ENCODE measurements at places on chromosomes 2 and 18.

- DNase-seq = no peak
These were observed 466.1 kb upstream of the MC4R start for GRCh38 chr18:60838677-60839076.

- no peak for DNase-seq
These were observed 47.3 kb downstream of the CTAGE1 start for GRCh38 chr18:22370414-22370813.

DNA sequence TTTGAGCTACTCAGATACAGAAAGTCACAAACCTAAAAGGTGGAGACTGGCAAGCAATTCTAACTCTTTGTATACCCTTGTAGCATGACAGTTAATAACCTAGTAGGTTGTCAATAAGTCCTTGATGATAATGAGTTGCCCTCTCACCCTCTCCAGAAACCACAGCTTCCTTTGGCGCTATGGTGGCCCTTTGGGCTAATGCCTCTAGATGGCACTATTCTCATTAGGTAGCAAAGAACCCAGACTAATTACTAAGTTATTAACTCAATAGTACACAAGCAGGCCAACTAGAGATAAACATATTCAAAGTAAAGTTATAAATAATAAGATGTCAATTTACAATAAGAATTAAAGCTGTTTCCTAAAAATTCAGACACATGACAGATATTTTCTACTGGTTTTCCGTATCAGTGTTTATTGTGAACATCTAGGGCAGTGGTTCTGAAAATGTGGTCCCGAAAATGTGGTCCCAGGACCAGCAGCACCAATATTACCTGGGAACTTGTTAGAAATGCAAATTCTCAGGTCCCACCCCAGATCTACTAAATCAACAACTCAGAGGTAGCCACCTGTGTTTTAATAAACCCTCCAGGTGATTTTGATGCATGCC lies 41.1 kb downstream of the LDAH start:
- peak; percentile 12 for DNase-seq

- DNase-seq = no peak
These were observed 5.6 kb downstream of the DSC1 start for GRCh38 chr18:31156821-31157763.

DNA sequence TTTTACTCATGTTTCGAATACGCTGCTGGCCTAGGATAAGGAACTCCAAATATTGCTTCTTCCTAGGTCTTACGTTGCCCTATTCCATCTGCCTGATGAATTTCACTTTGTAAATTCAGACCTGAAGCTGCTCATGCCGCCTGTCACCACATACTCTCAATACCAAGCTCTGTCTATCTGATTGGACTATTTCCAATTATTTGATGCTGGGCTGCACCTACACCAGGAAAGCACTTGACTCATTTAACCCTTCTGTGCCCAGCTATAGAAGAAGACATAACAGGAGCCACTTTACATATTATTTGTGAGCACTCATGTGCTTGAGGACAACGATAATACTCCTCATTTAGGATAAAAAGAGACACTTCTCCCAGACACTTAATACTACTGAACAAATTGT lies 1293.9 kb upstream of the LRRTM1 start:
- DNase-seq = no peak

- DNase-seq = no peak
These were observed 83.1 kb downstream of the HS6ST1 start for GRCh38 chr2:128235581-128235980.

DNA sequence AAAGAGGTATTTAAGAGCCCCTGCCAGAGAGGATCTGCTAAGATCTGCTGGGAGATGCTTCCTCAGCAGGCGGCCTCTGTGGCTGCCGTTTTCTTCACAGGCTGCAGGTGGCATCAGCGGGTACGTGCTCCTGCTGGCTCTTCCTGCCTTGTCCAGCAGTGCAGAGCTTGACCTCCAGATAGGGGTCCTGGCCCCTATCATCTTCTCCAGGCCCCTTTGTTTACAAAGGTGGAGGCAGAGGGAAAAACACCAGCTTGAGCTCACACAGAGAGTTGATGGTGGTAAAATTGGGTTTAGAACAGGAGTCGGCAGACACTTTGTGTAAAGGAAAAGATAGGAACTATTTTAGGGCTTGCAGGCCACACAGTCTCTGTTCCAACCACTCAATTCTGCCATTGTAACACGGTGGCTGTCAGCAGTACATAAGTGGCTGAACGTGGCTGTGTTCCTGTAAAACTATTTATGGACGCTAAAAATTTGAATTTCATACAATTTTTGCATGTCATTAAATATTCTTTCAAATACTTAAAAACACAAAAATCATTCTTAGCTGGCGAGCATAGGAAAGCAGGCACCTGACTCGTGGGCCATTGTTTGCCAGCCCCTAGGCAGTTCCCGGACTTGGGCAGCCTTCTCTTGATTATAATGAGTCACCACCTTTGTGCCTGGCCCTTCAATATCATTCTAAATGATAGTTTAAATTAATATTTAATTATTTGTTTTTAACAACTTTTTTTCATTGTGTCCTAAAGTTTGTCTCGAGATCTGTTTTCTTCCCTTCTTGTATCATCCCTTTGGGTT lies 98.2 kb upstream of the B3GNT7 start:
- peak; percentile 50 for DNase-seq

DNA sequence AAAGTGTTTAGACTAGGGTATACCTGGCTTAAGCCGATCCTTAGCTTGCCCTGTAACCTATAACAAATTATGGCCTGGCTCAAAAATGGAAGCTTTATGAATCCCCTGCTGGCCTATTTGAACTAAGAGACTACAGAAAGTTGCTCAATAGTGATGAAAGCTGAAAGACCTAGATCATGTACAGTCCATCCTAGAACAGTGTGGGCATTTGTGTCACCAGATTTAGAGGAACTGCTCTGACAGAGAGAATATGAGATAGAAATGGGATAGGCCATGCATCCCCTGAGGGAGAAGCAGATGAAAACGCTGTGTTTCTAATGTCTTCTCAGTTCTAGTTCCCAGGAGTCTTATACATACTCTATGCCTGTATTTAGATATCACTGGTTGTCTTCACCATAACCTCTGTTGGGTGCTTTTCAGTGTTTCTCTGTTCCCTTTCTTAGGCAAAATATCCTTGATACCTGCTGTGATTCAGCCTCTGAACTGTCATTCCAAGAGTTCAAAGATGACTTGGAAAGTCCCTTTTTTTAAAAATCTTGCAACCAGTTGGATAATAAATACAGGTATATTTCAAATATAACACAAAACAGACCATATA lies 246.9 kb upstream of the SLC39A10 start:
- DNase-seq = peak; percentile 34

DNA sequence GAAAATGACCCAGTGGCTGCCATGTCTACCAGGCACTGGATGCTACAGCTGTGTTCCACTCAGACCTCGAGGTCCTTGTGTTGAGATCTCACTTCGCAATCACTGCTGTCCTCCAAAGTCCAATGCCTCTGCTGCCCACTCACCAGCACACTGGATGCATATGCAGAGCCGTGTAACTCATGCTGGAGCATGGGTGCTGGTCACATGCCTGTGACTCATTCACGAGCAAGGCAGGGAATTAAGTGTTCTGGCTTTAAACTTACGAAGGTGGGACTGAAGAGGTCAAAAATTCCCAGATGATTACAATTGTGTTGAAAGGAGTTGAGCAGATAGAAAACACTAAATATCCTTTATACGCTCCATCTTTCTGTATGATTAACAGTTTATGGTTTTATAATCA lies 417.5 kb downstream of the NUP35 start:
- no peak for DNase-seq

DNA sequence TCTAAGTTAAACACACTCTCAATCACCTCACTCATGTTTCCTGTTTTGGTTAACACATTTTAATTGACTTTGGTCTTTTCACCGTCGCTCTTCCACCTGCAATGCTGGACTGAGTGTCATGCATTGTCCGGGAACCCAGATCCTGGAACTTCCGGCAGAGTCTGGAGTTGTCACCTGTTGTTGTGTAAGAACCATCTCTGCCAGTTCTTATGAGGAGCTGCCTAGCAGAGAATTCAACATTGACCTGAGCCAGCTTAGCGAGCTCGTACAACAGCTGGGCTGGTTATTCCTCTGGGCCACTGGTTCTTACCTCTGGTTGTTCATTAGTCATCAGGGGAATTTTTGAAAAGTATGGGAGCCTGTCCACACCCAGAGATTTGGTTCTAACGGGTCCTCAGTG lies 75.7 kb downstream of the BCL2L11 start:
- DNase-seq = no peak

- no peak for DNase-seq
These were observed 12.3 kb upstream of the DNAJB2 start for GRCh38 chr2:219266886-219267285.

GRCh38 chr2:109474319-109474825 lies 139.4 kb downstream of the SEPTIN10 start:
- DNase-seq = no peak

DNA sequence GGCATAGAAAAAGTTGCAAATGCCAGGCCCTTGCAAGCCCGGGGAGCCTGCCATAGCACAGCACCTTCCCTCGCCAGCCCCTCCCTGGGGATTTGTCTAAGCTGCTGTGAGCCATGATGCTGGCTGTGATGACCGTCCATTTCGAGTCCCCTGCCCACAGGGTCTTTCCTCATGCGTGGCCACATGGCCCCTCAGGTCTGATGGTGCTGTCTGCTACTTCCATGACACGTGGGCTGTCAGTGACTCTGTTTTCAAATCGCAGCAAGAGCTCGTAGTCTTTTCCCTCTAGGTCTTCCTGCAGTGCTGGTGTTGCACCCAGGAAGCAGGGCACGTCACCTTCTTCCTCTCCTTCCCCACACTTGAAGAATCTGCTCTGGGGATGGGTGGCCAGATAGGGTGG lies 15.5 kb upstream of the GNAL start:
- no peak for DNase-seq

- DNase-seq = no peak
These were observed 59.5 kb downstream of the TTN start for GRCh38 chr2:178747767-178748166.
